ENCODE measurements at places on chromosomes 2 and 18.

GRCh38 chr2:85390941-85391669, 19.1 kb downstream of the CAPG start:
- peak; percentile 6 for DNase-seq

DNA sequence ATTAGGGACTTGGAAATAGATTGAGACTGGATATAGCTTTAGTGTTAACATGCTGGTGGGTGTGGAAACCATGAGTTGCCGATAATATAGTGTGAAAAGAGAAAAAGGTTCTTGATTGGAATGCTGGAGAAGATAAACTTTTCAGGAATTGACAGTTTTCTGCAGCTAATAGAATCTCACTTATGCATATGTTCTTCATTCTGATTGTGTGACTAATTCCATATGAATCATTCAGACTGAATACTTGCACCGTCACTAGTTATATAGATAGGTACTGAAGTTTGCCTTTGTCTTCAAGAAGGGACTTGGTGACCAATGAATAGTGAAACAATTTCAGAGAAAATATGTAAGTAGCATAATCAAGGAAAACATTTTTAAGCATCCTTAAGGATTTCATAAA, 225.7 kb upstream of the FOSL2 start:
- DNase-seq, result no peak

GRCh38 chr2:26978061-26978596, 7.7 kb downstream of the MAPRE3 start:
- peak; percentile 59 for DNase-seq

DNA sequence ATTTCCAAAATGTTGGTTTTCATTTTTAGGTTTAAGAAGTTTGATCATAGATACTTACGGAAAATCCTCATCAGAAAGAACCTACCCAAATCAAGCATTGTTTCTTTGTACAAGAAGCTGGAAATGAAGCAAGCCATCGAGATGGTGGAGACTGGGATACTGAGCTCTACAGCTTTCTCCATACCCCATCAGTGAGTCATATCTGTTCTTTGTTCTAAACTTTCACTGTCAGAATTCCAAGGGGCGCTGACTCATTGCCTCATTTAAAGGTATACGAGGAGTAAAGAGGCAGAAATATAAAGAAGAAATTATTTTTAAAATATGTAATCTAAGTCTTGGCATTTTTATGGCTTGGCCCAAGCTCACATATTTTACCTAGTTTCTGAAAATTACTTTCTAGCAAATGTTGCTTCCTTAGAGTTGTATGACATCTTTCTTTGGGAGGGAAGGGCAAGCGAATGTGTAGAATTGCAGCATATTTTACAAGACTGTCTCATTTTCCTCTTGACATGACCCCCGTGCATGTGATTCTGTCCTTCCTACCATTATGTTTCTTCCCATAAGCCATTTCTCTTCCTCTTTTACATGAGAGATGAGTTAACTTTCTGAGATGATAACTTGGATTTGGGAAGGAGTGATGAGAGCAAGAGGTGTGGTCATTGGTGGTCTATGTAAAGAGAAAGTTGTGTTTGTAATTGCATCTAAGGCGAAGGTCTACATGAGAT, 41.2 kb downstream of the SLC9A4 start:
- no peak for DNase-seq

GRCh38 chr2:163441603-163442002, 294.2 kb downstream of the FIGN start:
- DNase-seq, result no peak

DNA sequence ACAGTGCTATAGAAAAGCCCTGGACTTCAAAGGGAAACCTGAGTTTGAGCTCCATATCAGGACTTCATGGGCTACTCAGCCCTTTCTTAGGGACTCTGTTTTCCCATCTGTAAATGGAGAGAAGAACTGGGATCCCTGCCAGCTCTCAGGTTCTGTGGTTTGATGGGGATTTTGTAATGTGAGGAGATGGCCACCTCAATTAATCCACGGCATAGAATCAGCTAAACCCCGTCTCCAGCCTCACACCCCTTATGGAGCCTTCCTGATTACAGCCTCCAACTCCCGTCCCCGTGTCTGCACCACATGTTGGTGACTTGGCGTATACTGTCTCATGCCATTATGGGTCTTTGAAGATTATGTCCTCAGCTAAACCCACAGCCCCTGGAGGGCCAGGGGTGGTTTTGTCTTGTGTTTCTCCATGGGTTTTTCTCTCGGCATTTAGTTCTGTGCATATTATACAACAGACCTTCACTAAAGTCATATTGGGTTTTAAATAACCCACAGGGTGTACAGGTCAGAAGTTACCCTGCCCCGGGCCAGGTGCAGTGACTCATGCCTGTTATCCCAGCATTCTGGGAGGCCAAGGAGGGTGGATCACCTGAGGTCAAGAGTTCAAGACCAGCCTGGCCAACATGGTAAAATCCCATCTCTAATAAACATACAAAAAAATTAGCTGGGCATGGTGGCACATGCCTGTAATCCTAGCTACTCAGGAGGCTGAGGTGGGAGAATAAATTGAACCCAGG, 63.8 kb upstream of the PPP1CB start:
- no peak for DNase-seq

DNA sequence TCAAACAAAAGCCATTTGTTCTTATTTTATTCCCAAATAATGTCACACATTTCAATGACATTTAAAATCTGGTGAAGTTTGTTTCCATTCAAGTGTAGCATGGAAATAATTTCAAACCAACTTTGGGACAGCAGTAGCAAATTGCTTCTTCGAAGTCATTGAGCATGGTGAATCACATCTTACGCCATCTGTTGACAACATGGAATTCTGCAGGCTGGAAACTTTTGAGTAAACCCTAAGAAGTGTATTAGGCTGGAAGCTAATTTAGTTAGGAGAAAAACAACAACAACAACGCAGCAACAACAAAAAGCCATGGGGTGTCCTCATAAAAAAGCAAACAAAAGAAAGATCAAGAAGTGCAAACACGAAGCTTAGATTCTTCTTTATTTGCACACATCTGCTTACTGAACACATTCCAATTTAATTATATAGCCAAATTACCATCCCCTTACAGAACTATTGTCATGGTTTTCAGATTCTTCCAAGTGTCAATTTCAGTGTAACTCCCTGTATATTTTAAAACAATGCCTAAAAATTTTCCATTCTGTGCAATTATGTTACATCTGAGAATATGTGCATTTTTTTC, 659.0 kb upstream of the CDH7 start:
- peak; percentile 55 for DNase-seq

DNA sequence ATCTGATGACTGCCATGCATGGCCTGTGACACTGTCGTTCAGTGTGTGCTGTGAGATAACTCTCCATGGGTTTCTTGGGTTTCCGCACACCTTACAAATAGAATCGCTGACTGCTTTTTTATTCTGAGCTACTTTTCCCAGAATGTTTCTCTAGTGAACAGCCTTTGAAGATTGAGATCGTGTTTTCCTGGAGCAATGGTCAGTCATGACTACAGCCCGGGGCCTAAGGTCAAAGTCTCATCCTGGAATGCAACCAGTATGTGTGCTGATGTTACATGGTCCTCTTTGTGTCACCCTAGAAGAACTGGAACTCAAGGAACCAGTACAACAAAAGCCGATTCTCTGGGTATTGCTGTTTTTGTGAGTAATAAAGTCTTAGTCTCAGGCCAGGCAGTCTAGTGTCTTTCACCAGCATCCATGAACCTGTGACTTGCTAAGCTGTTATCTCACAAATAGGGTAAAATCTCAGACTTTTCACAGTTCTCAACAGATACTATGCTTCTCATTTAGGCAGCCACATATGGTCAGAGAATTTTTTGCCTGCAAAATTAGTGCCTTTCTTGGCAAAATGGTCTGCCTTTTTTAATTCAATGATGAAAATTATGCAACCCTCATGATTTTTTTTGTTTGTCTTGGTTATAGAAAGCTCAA, 124.9 kb upstream of the PIEZO2 start:
- DNase-seq, result no peak

- DNase-seq, result no peak
Observed at GRCh38 chr2:70984228-70984575, 5.8 kb downstream of the ANKRD53 start.

GRCh38 chr2:12050396-12050795, 304.0 kb downstream of the LPIN1 start:
- DNase-seq, result no peak

GRCh38 chr2:42227491-42227890, 58.3 kb downstream of the EML4 start:
- DNase-seq, result no peak

DNA sequence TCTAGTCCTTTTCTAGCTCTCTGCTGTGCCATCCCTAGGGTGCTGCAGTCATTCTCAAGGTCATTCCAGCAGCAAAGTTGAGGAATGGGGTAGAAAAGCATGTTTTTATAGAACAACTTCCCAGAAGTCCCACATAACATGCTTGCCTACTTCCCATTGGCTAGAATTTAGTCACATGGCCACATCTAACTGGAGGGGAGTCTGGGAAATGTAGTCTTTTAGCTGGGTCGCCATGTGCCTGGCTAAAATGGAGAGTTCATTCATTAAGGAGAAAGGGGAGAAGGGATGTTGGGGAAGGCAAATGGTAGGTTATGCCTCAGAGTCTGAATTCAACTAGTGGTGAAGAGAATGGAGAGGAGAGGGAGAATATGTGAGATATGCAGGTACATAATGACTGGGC, 85.7 kb downstream of the SLC4A3 start:
- no peak for DNase-seq

- no peak for DNase-seq
Observed at GRCh38 chr2:128464456-128464855, 145.8 kb upstream of the HS6ST1 start.

DNA sequence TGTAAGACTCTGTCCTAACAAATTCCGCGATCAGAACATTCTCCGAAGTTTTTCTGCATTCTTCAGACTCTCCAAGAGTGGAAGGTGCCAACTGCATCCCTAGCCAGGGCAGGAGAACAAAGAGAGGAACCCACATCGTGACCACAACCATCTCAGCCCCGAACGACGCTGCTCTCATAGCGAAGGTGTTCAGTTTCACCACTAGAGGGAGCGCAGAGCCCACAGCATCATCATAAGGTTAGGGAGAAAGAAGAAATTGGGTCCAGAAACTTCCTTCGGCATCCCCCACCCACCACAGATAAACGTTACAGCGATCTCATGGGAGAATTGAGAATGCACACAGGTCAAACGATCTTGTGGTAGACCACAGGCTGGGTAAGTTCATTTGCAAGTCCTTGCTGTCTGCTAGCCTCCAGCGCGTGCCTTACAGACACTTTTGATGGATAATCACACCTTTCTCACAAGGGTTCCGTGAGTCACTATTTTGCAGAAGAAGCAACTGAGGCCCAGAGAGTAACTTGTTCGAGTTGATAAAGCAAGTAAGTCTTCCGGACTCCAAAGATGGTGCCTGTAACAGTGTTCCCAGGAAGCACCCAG, 53.7 kb upstream of the ARL4C start:
- peak; percentile 73 for DNase-seq

DNA sequence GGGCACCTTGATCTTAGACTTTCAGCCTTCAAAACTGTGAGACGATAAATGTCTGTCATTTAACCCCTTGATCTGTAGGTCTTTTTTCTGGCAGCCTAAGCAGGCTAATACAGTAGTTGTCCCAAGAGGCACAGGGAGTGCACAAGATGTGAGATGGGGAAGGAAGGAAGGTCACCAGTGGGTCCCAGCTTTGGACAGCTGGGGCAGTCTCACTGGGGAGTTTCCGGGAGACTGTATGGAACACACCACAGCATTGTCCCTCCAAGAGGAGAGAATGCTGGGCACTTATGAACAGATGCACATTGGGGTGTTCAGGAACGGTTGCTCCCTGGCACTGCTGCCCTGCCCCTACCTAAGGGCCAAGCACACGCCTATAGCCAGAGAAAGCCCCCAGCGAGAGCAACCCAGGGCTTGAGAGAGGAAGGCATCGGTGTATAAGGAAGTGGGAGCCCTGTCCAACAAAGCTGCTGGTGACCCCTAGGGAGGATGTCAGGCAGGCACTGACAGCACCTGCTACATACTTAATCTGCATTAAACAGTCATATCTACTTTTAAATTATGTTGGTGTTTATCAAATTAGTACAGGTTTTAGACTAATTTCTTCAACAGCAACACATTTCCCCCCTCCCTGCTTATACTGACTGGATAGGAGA, 11.6 kb upstream of the NCK2 start:
- DNase-seq, result no peak

DNA sequence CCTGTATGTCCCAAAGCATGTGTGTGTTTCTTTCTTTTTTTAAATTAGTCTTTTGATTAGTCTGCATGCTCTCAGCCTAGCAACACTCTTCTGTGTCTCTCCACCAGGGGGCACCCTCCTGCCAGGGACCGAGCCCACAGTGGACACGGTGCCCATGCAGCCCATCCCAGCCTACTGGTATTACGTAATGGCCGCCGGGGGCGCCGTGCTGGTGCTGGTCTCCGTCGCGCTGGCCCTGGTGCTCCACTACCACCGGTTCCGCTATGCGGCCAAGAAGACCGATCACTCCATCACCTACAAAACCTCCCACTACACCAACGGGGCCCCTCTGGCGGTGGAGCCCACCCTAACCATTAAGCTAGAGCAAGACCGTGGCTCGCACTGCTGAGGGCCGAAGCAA, 93.8 kb downstream of the NRP2 start:
- peak; percentile 32 for DNase-seq

GRCh38 chr2:86308984-86309695, 28.3 kb downstream of the REEP1 start:
- DNase-seq, result no peak

GRCh38 chr18:53798516-53798915, 426.0 kb downstream of the MBD2 start:
- DNase-seq, result no peak

GRCh38 chr2:241020201-241020600, 21.8 kb downstream of the SNED1 start:
- no peak for DNase-seq

GRCh38 chr2:88680916-88681315, 10.6 kb upstream of the RPIA start:
- no peak for DNase-seq

DNA sequence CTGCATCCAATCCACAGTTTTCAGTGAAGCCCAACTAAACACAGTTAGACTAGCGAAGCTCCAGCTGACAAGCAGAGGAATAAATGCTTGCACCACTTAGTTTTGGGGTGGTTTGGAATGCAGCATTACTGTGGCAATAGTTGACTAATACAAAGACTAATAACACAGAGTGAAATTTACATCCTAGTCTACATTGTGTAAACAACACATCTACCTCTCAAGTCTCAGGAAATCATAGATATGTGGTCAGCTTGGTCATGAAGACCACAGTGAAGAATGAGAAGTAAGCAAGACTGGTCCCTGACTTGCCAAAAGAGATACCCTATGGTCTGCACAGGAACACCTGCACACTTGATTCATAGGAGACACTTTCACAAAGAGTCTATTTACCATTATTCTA, 155.1 kb upstream of the TANK start:
- no peak for DNase-seq

DNA sequence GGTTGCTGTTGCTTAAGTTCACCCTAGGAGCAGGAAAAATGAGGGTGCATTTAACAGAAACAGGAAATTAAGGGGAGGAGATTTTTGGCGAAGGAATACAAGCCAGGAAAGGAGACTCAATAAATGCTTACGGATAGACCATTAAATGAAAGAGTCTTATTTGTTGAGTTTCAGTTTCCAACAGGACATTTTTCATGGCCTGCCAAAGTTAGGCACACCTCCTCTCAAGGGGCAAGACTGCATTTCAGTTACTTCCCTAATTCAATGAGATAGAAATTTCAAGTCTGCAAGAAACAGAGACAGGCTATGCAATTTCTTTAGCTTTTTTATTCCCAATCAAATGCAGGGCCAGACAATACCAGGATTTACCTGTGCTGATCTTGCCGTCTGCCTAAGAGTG, 394.7 kb upstream of the KLHL29 start:
- DNase-seq, result no peak

GRCh38 chr2:176284461-176285049, 15.3 kb downstream of the MTX2 start:
- DNase-seq, result peak; percentile 26

Data from NCI-H146 (cell line).